ENCODE measurements at places on chromosomes 11 and 22.

DNA sequence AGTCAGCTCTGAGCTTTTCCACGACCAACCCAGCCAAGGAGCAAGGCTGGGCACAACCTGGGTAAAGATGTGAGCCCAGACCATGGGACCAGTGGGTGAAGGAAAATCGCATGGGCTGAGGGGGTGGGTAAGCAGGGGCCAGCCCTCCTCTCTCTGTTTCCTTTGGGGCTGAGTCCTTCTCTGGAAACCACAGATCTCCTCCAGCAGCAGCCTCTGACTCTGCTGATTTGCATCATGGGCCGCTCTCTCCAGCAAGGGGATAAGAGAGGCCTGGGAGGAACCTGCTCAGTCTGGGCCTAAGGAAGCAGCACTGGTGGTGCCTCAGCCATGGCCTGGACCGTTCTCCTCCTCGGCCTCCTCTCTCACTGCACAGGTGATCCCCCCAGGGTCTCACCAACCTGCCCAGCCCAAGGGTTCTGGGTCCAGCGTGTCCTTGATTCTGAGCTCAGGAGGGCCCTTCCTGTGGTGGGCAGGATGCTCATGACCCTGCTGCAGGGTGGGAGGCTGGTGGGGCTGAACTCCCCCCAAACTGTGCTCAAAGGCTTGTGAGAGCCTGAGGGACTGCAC, 67.8 kb downstream of the GGTLC2 start:
- DNase-seq, result no peak

DNA sequence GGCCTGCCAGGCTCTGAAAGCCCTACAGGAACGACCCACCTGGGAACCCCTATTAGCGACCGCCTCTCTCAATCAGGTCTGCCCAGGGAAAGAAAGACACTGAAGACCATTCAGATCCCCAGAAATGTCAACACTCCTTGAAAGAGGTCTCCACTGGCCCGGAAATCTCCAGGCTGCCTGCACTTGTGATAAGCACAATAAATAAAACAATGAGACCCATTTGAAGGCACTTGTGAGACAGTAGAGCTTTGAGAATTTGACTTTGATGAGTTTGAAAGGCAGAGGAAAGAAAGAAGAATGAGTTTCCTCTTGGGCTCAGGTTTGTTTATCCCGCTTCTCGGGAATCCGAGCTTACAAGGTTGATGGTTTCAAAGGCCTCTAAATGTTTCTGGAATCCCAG, 416.3 kb downstream of the BUD13 start:
- DNase-seq, result no peak

- DNase-seq, result peak; percentile 32
Observed at GRCh38 chr11:114060392-114061047, 1.0 kb downstream of the ZBTB16 start.

DNA sequence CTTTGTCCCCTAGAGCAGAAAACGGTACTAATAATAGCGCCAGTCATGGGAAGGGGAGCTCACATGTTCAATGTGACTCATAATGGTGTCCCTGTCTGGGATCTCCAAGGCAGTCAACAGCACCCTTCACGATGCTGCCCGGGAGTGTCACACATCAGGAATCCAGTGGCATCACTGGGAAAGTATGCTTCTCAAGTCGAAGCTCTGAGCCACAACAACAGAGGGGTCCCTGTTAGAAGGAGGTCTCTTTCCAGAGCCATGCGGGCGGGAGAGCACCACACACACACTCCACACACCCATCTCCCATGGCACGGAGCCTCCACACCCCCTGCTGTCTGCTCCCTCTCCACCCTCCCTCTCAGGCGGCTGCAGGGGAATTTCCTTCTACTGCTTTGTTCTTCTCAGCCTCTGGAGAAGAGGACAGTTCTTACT, 119.7 kb downstream of the ETS1 start:
- peak; percentile 58 for DNase-seq

DNA sequence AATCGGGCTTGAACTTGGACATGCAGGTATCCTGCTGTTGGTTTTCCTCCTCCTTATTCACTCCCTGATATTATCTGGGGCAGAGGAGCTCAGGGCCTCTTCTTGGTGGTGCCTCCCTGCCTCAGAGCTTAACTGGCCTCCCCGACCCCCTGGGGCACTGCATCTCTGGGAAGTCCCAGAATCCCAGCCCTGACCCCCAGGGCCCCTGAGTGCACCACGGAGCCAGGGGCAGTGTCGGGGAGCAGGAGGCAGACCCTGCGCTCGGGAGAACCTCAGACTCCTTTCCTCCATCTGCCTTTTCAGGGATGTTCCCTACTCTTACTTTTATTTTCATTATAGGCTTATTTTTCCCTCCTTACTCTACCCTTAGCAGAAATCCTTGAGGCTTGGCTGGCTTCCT, 537.0 kb downstream of the BRD1 start:
- DNase-seq, result no peak

GRCh38 chr11:27972522-27973170, 135.3 kb downstream of the KIF18A start:
- DNase-seq, result no peak

DNA sequence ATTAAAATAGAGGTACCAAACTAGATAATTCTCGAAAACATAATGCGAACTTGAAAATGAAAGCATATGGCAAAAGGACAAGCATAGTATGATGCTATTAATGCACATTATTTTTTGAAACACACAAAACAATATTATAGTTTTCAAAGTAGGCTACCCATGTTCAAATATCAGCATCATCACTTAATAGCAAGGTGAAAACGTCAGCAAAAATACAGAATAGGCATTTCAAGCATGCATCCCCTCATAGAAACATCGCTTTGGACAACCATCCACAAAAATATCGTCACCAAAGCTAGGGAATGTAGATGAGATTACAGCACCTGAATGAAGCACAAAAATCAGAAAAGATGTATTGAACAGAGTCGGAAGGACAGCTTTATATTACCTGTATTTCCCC, 814.5 kb upstream of the LRRC4C start:
- no peak for DNase-seq

GRCh38 chr22:43923191-43923590, 414 bp upstream of the PNPLA3 start:
- peak; percentile 11 for DNase-seq

GRCh38 chr11:93903989-93904388, 53.6 kb upstream of the VSTM5 start:
- DNase-seq, result no peak

GRCh38 chr11:120660024-120660565, 148.5 kb downstream of the GRIK4 start:
- peak; percentile 27 for DNase-seq

- no peak for DNase-seq
Observed at GRCh38 chr11:125132596-125132995, 21.2 kb upstream of the TMEM218 start.

DNA sequence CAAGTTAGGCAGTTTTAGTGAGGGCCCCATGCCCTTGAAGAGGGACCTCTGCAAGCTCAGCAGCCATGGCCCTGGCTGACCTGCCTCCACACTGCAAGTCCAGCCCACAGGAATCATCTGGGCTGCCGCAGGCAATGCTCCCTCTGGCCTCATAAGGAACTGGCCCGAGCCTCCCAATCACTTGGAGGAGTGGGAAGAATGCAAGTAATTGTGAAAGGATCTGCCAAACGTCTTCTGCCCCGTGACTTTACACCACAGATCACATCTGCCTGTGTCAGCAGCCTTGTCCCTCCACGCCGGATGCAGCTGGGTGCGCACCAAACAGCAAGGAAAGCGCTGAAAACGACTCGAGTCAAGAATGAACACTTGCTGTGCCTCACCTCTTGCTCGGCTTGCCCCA, 23.8 kb downstream of the OPCML start:
- DNase-seq, result no peak

DNA sequence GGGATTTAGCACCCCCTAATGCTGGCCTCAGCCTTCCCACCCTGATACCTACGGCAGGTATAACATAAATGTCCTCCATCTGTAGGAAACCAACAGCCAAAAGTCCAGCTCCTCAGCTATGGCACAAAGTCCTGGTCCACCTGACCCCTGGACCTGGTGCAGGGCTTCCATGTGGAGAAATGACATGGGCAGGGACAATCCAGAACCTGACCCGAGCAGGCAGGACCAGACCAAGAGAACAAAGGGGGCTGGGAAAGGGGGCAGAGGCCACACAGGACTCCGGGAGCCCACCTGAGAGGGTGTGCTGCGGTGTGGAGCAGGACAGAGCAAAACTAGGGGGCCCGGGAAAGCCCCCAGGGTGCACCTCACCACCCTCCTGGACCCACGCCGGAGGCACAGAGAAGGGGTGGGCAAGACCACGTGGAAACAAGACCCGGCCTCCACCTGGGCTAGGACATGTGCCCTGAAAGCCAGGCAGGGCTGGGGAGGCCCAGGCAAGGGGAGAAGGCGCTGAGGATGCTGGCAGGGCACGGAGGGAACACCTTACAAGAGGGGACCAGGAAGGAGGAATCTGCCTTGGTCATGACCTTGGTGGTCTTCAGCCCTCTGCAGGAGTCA, 368.9 kb downstream of the SHANK2 start:
- no peak for DNase-seq

DNA sequence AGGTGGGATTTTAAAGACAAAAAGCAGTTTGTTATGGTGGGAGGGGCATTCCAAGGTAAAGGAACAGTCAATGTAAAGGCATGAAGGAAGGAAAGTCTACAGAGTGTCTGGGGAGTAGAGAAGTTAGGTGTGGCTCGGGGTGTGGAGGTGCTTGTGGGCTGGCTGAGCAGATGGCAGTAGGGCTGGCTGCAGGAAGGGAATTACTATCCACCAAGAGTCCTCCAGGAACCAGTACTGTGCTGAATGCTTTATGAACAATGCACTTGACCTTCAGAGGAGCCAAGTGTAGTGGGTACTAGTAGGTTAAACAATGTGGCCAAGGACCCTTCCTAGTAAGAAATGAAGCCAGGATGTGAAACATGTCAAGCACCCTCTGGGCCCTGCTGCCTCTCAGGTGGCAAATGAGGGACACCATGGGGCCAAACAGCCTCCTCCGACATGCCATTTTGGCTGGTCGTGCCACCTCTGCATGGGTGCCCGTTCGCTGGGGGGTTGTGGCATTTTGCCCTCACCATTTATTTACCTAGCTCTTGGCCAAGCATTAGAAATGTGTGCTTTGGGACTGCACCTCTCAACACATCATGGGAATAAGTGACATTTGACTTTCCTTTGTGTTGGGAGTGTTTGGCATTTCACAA, 123.6 kb upstream of the TENM4 start:
- no peak for DNase-seq

DNA sequence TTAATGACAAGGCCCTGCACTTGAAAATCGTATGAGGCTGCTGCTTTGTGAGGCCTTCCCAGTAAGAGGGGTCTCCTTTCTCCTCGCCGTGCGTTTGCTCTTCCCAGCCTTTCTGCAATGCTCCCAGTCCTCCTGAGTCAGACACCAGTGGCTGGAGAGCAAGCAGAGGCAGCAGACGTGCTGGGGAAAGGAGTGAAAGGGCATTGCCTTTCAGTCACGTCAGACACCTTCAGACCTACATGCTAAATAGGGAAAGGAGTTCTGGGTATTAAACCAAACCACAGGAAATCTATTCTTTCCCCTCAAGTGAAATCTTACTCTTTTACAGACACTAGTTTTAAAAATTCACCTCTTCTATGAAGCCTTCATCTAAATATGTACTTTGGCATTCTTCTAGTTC, 274.8 kb downstream of the NTM start:
- DNase-seq, result no peak

- DNase-seq, result no peak
Observed at GRCh38 chr11:77351281-77351886, 49.9 kb upstream of the GDPD4 start.

GRCh38 chr11:109507836-109508561, 86.0 kb downstream of the C11orf87 start:
- DNase-seq, result no peak

DNA sequence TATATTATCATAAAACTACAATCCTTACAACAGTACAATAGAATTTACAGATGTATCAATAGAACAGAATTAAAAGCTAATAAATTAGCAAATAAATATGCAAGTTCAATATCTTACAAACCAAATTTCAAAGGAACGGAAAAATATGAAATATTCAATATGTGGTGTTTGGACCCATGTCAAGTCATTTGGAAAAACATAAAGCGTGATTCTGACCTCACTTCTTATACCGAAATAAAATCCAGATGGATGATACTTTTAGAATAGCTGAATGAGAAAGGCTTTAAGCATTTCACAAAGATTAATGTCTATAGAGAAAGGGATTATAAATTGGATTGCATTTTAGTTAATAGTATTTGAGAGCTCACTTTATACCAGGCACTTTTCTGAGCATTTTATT, 92.8 kb upstream of the TEAD1 start:
- no peak for DNase-seq

DNA sequence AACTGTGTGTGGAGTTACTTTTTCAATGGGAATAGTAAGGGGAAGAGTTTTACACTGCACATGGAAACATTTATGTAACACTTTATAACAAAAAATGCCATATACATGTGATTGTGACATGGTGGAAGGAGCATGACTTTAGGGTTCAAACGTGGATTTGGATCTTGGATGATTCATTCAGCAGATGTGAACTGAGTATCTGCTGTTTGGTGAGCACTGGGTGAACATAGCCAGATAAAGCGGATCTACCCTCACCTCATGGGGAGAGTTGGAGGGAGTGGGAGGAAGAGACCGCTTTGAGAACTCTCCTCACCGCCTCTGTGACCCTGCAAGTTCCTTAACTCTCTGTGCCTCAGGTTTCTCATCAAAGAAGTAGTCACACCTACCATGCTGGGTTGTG, 3.1 kb downstream of the NAA40 start:
- no peak for DNase-seq

- DNase-seq, result no peak
Observed at GRCh38 chr22:30115705-30116104, 35.4 kb downstream of the HORMAD2 start.

- no peak for DNase-seq
Observed at GRCh38 chr11:126748100-126748791, 252.3 kb downstream of the KIRREL3 start.

- peak; percentile 5 for DNase-seq
Observed at GRCh38 chr11:46475926-46476545, 84.5 kb upstream of the CHRM4 start.

GRCh38 chr22:27752771-27753170, 48.8 kb downstream of the MN1 start:
- no peak for DNase-seq

- no peak for DNase-seq
Observed at GRCh38 chr11:331358-332060, 10.8 kb upstream of the IFITM3 start.

- no peak for DNase-seq
Observed at GRCh38 chr11:96134602-96135001, 208.4 kb downstream of the MAML2 start.

GRCh38 chr11:11122749-11123148, 230.3 kb downstream of the CSNK2A3 start:
- no peak for DNase-seq

- DNase-seq, result no peak
Observed at GRCh38 chr22:45238957-45239680, 1.6 kb downstream of the KIAA0930 start.

Measured in activated CD4-positive, alpha-beta T cell treated with anti-CD3 and anti-CD28 coated beads, Interleukin-2, amount 50 U/mL, for 48 hours (primary cell).